Naive thymus-derived CD4-positive, alpha-beta T cell (primary cell): ENCODE measurements at places on chromosomes 2 and 18. TPM values are rescaled to one million over a fixed set of nuclear protein-coding genes. Genes with fewer than 3 reads are reported as not detected.

The DNAJC5G gene
- not detected for total RNA-seq

The BMP10 gene
- total RNA-seq, result not detected

The PPIL3 gene
- 28.5 TPM for total RNA-seq

The FEV gene
- not detected in 2 replicates for total RNA-seq

The REG3A gene
- not detected for total RNA-seq

The SERPINB3 gene
- not detected for total RNA-seq

The AKAIN1 gene
- total RNA-seq, result not detected

The LAMA1 gene
- total RNA-seq, result not detected

The GALNT13 gene
- total RNA-seq, result not detected
